ENCODE measurements at places on chromosomes 11 and 22.

GRCh38 chr22:33842006-33842354, 78.3 kb downstream of the LARGE1 start:
- no peak for DNase-seq

GRCh38 chr11:119342023-119342300, 1.3 kb upstream of the C1QTNF5 start:
- no peak for DNase-seq

GRCh38 chr11:128498721-128499245, 88.6 kb downstream of the ETS1 start:
- no peak for DNase-seq

GRCh38 chr11:56380120-56380519, 4.7 kb downstream of the OR8U1 start:
- DNase-seq, result no peak

GRCh38 chr11:6228520-6228919, 5.9 kb downstream of the FHIP1B start:
- DNase-seq, result no peak

DNA sequence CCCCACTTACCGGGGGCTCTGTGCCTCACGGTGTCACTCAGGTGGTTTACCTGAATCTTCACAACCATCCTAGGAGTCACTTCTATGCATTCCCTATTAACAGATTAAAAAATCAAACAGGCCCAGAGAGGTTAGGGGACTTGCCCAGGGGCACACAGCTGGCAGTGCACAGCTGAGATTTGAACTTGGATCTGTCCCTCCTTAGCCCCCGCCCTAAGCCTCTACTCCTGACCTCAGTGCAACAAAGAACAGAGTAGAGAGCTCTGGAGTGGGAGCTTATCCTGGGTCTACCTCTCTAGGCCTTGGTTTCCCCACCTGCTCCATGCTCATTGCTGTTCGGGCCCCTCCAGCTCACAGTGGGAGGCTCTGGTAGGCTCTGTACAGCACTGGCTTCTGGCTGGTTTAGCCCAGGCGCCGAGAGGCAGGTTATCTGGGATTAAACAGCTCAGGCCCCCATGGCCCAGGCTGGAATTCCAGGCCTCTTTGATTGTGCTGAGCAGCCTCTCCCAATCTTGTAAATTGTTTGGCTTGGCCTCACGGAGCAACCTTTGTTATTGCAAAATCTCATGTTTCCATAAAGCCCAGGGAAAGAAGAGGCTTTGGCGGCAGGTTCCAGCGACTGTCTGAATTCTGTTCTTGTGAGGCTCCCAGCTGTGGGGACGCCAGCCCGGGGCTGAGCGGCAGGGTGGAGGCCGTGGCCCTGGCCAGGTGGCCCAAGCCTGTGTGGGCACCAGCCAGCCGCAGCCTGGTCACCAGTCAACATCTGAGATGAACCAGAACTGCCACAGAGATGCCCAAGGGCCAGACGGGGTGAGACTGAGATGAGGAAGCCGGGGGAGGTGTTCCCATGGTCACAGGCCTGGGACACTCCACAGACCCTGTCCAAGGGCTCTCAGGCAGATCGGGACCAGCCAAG, 28.9 kb upstream of the SHISAL1 start:
- DNase-seq, result peak; percentile 73

DNA sequence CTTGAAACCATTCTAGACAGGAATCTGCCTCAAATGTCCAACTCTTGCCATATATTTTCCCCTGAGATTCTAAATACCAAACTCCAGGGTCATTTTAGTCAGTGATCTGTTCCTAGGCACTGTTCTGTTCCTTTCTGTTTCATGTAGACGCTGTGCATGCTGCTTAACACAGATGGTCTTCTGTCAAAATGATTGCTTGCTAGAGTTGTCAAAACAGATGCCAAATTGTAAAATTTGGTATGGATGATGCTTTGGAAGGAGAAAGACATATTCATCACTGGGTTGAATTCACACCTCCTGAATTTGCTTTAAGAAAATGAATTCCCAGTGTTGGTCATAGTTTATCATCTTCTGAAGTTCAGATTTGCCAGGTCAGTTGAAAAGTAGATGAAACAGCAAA, 425.9 kb downstream of the ETS1 start:
- DNase-seq, result no peak

DNA sequence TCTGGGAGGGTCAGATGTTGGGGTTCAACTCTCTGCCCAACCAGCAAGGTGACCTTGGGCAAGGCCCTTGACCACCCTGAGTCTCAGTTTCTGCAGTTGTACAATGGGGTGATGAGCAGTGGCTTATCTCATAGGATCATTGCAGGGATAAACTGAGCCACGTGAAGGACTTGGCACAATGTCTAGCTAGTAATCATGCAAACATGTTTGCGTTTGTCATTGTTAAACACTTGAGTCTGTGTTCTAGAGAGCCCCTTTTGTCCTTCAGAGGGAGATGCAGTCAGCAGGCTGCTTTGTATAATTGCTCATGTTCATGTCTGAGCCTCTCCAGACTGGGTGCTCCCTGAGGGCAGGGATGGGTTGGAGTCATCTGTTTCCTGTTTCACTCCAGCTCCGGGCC, 15.8 kb downstream of the CD82 start:
- no peak for DNase-seq

DNA sequence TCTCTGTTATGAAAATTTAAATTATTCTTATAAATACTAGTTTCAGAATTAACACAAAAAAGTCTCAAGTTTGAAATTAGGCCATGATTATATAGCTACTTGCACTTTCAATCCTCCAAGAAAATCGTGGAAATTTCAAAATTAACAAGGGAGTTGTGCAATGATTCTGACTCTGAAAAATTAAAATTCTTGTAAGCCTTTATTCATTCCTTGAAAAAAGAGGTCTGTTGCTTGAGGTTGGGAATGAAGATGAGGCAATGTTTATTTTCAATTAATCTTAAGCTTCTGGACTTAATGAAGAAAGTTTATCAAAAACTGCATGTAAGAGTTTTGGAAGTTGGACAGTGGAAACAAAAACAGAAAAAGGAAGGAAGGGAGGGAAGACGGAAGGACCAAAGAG, 128.2 kb upstream of the FIBIN start:
- no peak for DNase-seq
